ENCODE measurements at places on chromosomes 2 and 18.

DNA sequence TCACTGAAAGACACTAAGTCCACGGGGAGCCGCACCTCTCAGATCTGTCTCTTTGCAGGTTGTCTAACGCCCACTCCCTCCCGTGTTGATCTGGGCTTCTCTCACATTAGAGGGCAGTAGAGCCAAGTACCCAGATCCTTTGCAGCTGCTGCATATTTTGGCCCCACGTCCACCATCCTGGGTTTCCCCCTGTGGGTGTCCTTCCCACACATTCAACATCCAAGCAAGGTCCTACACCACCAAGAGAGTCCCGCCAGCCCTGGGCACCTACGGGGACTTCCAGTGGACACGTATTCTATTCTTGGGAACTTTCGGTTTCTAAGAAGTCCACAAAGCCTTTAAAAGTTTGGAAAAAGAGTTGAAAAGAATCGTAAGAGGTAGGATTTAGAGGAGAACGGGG lies 116.6 kb downstream of the ATL2 start:
- DNase-seq, result no peak

DNA sequence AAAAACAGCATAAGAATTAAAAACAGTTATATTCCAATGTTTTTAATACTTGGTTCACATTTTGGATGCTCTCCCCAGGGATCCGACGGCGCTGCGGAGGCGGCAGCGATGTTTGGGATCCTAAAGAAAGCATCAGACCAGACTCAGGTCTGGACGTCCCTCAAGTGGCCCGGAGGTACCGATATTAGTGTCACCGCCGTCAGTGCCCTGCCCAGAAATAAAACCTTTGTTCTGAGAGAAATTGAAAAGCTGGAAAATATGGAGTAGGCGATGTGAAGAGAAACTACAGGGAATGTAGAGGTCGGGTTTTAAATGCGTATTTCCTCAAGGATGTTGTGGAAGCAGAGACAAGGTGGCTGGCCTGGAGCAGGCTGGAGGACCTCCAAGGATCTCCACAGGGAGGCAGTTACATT lies 683 bp upstream of the TBC1D8 start:
- DNase-seq, result no peak

GRCh38 chr2:27441958-27442919 lies at the start of gene KRTCAP3:
Gene KRTCAP3 (plus strand): TSS chr2:27442381. CDS start chr2:27442413, 32 bp downstream.
- no peak for DNase-seq

GRCh38 chr2:23705771-23706612 lies 220.9 kb downstream of the ATAD2B start:
- DNase-seq, result no peak

DNA sequence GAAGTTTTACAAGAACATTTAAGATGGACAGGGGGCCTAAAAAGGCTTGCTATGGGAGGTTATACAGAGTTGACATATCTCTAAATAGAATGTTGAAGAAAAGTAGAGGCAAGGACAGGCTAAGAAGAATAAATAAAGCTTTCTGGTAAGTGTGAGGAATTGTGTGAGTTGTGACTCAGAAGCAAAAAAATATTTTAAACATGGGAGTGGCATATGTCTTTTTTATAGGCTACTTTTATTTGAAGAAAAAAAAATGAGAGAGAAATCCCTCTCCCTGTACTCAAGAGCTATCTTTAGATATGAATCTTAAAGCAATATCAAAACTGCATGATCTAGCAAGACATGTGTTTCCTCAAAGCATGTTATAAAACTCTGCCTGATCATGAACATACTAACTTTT lies 41.1 kb downstream of the RAB3GAP1 start:
- DNase-seq, result no peak

- DNase-seq, result no peak
These were observed 29.2 kb downstream of the KCTD1 start for GRCh38 chr18:26519114-26519513.

Data from KBM-7 (cell line).